ENCODE measurements at places on chromosomes 12 and 14.

DNA sequence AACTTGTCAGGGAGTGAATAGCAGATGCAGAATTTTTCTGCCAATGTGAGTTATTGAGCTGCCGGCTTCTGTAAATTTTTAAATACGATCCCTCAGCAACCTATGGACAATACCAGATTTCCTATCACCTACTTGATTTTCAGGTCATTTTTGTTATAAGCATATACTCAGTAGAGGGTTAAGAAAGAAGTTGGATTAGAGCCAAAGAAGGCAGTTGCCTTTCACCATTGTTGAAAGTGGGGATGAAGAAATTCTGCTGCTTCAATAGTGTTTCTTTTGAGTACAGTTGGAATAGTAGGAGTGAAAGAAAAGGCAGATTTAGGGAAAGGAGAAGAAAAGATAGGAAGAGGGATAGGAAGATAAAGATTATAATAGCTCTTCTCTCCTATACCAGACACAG is 197.1 kb downstream of the ATP23 start:
- DNase-seq, result no peak

- no peak for DNase-seq
Measured at GRCh38 chr14:90456551-90456950, 59.7 kb downstream of the CALM1 start.

DNA sequence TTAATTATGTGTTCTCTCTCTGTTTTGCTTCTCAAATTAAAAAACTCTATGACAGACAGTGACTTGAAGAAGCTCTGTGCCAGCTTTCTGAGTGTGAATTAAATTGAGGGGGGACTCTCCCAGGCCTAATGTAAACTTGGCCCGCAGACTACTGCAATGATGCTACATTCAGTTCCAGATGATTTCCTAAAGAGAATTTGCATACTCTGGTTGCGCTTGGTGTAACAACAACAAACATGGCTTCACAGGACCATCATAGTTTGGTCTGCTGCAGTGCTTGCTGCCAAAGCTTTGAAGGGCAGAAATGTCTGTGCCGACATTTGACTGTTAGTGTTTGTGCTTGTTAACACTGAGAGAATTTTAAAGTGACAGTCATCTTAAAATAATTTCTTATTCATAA is 25.0 kb downstream of the CFAP54 start:
- DNase-seq, result peak; percentile 83

GRCh38 chr12:91778938-91779400 is 366.7 kb downstream of the BTG1 start:
- DNase-seq, result peak; percentile 30

GRCh38 chr14:56061051-56061450 is 57.2 kb upstream of the PELI2 start:
- DNase-seq, result no peak

DNA sequence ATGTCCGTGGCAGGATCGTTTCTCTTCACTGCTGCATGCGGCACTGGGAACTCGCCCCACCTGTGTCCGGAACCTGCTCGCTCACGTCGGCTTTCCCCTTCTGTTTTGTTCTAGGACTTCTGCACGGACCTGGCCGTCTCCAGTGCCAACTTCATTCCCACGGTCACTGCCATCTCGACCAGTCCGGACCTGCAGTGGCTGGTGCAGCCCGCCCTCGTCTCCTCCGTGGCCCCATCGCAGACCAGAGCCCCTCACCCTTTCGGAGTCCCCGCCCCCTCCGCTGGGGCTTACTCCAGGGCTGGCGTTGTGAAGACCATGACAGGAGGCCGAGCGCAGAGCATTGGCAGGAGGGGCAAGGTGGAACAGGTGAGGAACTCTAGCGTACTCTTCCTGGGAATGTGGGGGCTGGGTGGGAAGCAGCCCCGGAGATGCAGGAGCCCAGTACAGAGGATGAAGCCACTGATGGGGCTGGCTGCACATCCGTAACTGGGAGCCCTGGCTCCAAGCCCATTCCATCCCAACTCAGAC is 1.2 kb downstream of the FOS start:
- peak; percentile 26 for DNase-seq

DNA sequence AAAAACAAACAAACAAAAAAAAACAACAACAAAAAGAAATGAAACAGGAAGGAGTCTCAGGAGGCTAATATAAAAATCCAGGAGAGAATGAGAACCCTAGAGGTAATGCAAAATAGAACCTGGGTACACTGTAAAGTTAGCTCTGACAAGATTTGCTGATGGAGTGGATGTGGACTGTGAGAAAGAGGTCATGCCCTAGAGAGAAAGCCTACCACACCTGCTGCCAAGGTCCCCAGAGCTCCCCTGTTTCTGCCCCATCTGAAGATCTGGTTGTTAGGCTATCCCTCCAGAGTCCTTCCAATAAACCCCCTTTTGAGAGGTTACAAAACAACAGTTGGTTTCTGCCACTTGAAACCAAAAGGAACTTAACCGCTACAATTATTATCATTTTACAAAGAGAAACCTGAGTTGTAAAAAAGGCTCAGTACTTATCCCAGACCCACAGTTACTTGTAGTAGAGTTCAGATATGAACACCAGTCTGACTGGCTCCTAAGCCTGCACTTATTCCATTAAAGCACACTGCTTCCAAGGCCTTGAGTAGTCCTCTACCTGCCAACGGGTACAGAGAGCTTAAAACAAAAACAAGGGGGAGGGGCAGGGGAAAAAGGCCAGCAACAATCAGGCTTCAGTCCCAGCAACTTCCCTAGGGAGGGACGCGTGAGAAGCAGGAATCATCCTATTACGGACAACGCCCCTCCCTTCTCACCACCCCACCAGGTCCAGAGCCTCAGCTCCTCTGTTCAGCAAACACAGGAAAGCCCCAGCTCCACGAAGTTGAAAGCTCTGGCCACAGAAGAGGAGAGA is 27.7 kb downstream of the PPP1R13B start:
- DNase-seq, result no peak

- DNase-seq, result no peak
Measured at GRCh38 chr12:46506198-46506597, 133.6 kb upstream of the SLC38A2 start.

- DNase-seq, result no peak
Measured at GRCh38 chr12:52436000-52436827, 2.0 kb upstream of the KRT75 start.

DNA sequence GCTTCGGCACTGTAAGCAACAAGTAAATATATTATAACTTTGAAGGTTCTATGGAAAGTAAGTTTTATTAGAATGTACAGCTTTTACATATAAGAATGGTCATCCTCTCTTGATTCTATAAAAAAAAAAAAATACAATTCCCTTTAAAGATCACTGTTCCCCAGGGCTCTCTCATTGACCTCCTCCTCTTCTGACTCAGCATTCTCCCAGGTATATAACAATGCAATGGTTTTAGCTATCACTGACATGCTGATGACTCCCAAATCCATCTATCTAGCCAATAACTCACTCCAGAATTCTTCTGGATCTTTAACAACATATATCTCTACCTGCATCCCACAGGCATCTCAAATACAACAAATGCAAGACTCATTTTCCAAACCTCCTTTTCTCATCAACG is 62.7 kb downstream of the EEA1 start:
- DNase-seq, result no peak

DNA sequence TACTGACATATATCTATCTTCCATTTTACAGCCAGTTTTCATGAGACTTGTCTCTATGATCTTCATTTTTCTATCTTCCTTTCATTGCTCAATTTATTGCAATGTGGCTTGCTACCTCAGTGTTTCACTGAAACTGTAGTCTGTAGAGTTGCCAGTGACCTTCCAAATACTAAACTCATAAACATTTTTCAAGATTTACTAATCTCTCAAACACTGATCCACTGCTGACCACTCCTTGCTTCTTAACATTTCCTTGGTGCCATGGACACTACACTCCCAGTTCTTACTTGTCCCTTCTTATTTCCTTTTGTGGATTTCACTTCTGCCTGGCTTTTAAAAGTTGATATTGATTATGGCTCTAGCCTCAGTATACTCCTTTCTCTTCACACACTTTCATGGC is 95.4 kb upstream of the SLCO1C1 start:
- DNase-seq, result no peak

DNA sequence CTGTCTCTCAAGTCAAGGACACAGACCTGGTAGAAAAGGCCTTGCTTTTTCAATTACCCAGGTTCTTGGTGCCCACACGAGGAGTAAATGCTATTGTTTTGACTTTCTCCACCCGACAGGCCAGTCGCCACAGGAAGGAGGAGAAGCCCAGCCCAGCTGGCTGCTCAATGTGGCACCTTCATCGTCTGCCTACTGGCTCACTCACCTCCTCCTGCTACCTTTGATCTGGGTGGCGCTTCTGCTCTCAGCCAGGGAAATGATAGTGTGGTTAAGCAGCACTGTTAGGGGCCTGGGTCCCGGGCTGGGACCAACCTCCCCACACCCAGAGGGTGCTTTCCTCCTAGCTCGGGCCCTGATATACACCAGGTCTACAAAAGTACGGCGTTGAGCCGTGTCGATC is 75.0 kb upstream of the FZD10 start:
- no peak for DNase-seq

- DNase-seq, result no peak
Measured at GRCh38 chr12:114703060-114703493, 19.1 kb upstream of the TBX3 start.

- no peak for DNase-seq
Measured at GRCh38 chr12:9244894-9245293, 36.7 kb upstream of the PZP start.

GRCh38 chr12:79933532-79934264 is 1.2 kb downstream of the PPP1R12A start:
- DNase-seq, result peak; percentile 67

GRCh38 chr12:94676031-94676641 is 25.8 kb upstream of the TMCC3 start:
- DNase-seq, result peak; percentile 11

DNA sequence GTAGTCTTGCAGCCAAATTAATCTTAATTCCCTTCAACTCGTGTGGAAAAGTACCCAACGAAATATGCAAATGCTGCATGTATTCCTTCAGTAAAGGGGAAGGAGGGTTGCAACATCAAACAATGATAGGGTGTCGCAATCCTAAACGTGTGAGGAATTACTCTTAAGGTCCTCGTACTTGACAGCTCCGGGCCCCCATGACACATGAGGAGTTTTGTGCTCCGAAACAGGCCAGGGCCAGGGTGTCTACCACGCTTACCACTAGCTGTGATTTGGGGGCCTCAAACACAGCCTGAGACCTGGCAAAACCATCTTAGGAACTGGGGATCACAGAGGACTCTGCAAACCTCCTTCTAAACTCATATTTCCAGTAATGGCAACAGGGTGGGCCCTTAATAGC is 20.4 kb downstream of the FOS start:
- no peak for DNase-seq

DNA sequence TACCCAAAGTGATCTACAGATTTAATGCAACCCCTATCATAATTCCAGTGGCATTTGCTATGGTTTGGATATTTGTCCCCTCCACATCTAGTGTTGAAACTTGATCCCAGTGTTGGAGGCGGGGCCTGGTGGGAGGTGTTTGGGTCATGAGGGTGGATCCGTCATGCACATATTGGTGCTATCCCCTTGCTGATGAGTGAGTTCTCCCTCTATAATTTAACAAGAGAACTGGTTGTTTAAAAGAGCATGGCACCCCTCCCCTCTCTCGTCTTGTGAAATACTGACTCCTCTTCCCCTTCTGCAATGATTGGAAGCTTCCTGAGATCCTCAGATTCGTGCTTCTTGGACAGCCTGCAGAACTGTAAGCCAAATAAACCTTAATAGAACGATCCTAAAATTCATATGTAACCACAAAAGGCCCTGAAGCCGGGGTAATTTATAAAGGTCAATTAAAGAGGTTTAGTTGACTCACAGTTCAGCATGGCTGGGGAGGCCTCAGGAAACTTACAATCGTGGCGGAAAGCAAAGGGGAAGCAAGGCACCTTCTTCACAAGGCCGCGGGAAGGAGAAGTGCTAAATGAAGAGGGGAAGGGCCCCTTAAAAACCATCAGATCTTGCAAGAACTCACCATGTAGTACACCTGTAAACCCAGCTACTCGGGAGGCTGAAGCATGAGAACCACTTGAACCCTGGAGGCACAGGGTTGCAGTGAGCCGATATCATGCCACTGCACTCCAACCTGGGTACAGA is 41.2 kb downstream of the SLC39A9 start:
- no peak for DNase-seq

GRCh38 chr14:105861985-105862465 is 335.6 kb downstream of the TMEM121 start:
- DNase-seq, result peak; percentile 92

GRCh38 chr12:53987787-53988230 is 2.9 kb downstream of the HOXC10 start:
- DNase-seq, result no peak

DNA sequence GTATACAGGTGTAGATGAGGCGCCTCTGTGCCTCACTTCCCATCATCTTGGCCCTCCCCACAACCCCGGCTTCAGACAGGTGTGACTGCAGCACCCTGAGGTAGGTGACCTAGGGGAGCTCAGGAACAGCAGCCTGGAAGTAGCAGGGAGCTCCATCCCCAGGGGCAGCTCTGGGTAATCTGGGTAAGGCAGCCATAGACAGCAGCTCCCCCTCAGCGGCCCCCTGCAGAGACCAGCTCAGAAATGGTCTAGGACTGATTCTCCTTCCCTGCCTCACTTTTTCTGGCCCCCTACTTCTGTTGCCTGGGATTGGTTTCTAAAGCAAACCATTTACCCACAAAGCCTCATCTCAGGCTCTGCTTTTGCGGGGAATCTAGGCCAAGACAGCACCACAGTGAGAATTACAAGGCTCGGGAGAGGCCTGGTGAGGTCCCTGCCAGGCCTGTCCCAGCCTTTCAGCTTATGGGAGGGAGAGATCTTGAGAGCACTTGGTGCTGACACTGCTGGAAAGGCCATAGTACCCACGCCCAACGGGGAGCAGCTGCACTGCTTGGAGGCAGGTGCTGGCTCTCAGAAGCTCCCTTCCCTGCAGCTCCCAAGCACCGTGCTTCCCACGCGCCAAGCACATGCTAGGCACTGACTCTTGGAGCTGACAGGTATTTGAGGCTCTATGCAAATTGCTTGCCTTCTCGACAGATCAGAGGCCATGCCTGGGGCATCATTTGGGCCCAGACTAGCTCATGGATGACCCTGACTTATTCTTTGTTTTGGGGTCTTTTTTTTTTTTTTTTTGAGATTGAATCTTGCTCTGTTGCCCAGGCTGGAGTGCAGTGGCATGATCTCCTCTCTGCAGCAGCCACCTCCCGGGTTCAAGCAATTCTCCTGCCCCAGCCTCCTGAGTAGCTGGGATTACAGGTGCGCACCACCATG is 45.1 kb upstream of the TRAF3 start:
- DNase-seq, result no peak

DNA sequence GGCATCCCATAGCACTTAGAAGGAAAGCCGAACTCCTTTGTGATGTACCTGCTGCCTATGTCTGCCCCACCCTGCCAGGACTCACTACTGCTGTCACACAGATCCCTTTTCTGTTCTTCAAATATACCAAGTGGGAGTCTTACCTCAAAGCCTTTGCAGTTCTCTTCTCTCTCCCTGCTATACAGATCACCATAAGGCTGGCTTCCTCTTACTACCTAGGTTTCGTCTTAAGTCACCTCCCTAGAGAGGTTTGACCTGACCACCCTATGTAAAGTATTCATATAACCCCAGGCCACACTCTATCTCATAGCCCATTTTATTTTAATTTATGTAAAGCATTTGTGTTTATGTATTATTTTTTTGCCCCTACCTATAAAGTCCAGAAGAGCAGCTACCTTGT is 117.6 kb downstream of the CRADD start:
- no peak for DNase-seq

- DNase-seq, result no peak
Measured at GRCh38 chr14:33674927-33675326, 275.9 kb downstream of the EGLN3 start.

GRCh38 chr14:93532541-93532940 is 101.8 kb downstream of the UNC79 start:
- DNase-seq, result no peak
